ENCODE measurements at places on chromosomes 13 and 19.

DNA sequence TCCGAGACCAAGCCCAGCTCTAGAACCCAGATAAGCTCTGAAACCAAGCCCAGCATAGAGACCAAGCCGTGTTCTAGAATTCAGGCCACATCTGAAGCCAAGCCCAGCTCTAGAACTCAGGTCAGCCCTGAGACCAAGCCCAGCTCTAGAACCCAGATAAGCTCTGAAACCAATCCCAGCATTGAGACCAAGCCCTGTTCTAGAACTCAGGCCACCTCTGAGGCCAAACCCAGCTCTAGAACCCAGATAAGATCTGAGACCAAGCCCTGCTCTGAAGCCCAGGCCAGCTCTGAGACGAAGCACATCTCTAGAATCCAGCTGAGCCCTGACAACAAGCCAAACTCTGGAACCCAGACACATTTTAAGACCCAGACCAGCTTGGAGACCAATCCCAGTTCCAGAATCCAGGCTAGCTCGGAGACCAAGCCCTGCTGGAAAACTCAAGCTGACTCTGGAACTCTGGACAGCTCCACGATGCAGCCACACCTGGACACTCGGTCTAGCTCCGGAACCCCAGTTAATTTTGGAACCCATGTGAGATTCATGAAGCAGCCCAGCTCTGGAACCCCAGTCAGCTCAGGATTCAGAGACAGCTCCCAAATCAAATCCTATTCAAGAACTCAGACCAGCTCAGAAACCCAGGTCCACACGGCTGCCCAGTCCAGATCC, 5.8 kb downstream of the GIPC3 start:
- no peak for DNase-seq

- DNase-seq, result no peak
Observed at GRCh38 chr19:29395111-29395733, 130.6 kb upstream of the VSTM2B start.

DNA sequence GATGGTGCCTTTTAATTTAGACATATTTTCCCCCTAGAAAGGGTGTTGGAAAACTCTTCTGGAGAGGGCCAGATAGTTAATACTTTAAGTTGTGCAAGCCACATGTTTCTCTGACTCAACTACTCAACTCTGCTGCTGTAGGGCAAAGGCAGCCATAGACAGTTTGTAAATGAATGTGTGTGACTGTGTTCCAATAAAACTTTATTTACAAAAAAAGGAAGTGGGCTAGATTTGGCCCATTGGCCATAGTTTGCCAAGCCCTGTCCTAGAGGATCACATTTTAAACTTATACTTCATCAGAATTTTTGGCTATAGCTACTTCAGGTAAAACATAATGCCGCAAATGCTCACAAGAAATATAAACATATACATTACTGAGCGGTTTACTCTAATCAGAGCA, 306.3 kb upstream of the MAB21L1 start:
- no peak for DNase-seq

DNA sequence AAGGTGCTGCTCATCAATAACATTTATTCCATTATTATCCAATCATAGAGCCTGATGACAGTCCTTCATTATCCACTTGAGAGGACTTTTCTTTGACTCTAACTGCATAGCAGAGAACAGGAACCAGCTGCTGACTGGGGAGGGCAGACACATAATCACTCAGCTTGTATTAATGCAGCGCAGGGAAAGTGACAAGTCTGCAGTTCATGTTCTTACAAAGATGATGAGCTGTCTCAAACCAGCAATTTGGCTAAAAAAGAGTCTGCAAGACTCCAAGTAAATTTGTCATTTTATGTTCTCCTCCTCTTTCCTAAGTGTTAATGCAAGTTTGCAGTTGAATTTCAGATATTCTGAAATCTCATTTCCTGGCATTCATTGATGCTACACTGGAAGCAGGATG, 40.0 kb upstream of the CBY2 start:
- no peak for DNase-seq

DNA sequence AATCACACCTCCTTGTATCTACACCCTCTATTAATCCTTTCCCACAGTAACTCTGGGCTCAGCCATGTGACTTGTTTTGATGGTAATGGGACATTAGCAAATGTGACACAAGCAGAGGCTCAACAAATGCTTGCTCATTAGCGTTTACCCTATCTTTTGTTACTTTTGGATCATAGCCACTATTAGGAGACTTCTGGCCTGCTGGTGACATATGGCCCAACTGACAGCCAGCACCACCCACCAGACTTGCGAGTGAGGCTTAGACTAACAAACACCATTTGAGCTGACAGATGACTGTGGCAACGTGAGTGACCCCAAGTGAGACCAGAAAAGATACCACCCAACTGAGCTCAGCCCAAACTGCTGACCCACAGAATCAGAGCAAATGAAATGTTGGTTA, 154.1 kb downstream of the OLFM4 start:
- no peak for DNase-seq

DNA sequence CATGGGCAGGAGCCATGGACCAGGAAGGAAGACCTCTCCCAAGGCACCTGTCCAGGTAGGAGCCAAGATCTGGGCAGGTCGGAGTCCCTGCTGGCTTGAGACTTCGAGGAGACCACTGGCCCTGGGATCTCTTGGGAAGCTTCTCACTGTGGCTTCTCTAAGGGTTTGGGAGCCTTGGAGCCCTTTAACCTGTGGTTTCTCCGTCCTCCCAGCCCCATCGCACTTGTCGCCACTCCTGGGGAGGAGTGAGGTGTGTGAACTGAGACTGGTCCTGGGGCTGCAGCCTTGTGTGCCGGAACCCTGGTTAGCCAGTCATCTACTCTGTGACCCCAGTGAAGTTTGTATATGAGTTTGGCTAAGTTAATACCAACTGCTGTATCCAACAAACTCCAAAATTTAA, 8.2 kb downstream of the ZNF805 start:
- no peak for DNase-seq

- no peak for DNase-seq
Observed at GRCh38 chr13:28610996-28611395, 47.9 kb upstream of the POMP start.

- DNase-seq, result no peak
Observed at GRCh38 chr19:39053276-39054090, 21.1 kb upstream of the FBXO27 start.

- no peak for DNase-seq
Observed at GRCh38 chr19:5890099-5890498, 13.5 kb downstream of the NDUFA11 start.

DNA sequence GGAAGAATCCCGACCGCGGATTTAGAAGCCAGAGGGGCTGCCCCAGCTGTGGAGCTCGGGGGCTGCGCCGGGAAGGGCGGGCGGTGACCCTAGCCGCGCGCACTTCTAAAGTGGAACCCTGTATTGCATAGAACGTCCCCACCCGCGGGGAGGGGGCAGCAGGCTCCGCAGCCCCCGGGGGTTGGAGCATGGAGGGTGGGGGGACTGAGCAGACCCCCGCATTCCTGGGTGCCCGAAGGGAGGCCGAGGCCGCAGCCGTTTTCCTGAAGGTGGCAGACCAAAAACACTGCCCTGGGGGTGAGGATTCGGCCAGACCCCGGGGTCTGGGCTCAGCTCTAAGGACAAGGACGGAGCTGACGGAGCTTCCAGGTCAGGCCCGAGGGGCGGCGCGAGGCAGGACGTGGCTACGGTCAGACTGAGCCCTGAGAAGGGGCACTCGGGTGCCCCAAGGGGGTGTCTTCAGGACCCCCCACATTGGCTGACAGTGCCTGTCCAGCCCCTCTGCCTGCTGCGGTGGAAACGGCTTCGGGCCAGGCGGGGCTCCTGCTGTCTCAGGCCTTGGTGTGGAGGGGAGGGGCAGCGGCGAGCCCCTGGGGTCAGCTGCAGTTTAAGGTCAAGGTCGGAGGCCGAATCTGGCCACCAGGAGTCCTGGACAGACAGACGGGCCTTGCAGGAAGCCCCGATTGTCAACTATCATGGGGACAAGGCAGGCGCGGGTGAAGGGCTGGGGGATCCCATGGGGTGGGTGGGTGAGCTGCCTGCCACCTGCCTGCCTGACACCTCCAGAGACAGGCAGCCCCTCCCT, 12.6 kb downstream of the MKNK2 start:
- DNase-seq, result no peak

DNA sequence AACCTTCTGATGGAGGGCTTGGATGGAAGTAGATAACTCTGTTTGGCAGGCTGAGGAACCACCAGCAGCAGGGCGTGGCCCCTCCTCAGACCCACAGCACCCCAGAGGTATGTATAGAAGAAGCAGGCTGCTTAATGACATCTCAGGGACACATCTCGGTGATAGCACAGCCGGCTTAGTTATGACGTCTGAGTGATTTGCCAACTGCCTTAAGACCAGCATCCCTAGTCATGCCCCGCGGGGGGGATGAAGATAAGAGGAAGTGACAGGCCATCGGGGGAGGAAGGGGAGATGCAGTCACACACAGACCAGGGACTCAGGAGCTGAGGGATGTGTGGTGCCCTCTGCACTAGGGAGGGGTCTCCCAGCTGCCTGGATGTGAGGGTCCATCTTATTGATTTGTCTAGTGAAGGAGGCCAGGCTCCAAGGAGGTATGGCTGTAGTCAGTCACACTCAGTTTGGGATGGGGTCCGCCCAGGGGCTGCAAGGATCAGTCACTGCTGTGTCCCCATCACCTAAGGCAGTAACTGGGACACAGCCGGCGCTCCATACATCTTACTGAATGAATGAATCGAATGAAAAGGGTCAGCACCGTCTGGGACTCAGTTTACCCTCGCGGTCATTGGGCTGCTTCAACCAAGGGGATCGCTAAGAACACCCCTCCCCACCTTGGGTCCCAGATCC, 19.2 kb upstream of the ERCC1 start:
- no peak for DNase-seq

DNA sequence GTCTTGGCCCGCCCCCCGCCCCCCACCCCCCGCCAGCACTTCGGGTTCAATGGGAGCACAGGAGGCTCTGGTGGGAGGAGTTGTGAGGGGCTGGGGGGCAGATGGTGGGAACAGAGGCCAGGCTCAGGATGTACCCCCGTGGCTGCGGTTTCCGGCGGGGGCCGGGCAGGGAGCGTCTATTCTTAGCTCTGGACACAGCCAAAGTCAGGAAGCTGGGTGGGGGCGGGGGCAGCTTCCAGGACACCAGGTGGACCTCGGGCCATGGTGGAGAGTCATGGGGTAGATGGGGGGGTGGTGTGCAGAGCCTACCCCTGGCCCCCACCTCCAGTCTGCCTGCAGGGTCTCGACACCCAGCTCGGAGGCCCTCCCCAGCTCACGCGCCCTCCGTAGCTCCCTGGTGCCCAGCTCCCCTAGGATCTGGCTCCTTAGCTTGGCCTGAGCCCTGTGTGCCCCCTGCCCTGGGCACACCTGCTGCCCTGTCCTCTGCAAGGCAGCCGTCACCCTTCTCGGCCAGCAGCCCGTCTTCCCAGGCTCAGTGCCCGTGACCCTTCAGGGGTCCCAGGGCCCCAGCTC, 2.2 kb upstream of the TBXA2R start:
- DNase-seq, result no peak

DNA sequence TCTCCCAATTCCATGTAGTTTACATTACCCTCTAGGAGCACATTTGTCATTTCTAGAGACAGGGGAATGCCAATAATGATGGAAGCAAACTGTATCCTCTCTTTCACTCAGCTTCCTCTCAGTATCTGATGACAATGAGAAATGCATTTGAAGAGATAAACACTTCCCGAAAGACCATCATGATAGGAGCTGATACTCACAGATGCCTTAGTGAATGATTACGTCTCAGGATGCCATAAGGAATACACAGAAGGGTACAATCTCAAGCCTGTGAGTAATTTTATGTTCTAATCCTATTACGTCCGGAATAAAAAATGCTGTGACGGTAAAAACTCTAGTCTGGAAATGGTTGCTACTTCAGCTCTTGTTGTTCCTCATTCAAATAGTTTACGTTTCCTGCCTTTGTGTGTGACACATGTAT, 663.8 kb upstream of the MIR17HG start:
- no peak for DNase-seq

DNA sequence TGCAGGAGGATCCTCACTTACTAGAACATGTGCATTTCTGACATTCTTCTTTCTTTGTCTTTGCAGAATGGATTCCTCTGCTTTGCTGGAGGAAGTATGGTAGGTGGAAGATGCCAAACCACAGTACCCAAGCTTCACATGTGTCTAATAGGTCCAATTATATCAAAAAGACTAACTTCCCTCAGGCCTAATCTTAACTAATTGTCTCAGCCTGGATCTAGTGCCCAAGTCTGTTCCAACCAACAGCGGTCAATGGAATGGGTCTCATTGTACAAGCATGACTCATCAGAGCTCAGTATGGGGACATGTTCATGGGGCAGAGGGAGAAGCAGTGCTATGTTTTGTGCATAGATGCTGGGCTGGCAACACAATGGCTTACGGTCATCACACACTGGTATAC, 81.6 kb upstream of the CSNK1A1L start:
- no peak for DNase-seq

- no peak for DNase-seq
Observed at GRCh38 chr19:11300811-11301120, 4.8 kb downstream of the TSPAN16 start.

- peak; percentile 62 for DNase-seq
Observed at GRCh38 chr13:114065141-114065925, 67.1 kb downstream of the RASA3 start.

DNA sequence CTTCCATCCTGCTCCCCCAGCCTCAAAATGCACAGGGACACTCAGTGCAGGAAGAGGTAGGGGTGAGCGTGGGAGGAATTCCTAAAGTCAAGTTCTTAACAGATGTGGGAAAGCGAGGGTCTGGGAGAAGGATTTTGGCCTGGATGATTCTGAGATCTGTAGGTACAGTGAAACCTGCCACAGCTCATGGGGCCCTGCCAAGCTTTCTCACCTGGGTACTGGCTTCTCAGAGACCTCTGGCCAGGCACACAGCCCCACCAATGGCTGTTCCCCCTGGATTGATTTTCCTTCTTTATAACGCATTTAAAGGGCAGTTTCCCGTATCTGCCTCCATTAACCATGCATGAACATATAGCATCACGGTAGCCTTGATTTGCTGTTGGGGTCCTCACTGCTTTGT, 47.0 kb upstream of the GSX1 start:
- DNase-seq, result no peak

DNA sequence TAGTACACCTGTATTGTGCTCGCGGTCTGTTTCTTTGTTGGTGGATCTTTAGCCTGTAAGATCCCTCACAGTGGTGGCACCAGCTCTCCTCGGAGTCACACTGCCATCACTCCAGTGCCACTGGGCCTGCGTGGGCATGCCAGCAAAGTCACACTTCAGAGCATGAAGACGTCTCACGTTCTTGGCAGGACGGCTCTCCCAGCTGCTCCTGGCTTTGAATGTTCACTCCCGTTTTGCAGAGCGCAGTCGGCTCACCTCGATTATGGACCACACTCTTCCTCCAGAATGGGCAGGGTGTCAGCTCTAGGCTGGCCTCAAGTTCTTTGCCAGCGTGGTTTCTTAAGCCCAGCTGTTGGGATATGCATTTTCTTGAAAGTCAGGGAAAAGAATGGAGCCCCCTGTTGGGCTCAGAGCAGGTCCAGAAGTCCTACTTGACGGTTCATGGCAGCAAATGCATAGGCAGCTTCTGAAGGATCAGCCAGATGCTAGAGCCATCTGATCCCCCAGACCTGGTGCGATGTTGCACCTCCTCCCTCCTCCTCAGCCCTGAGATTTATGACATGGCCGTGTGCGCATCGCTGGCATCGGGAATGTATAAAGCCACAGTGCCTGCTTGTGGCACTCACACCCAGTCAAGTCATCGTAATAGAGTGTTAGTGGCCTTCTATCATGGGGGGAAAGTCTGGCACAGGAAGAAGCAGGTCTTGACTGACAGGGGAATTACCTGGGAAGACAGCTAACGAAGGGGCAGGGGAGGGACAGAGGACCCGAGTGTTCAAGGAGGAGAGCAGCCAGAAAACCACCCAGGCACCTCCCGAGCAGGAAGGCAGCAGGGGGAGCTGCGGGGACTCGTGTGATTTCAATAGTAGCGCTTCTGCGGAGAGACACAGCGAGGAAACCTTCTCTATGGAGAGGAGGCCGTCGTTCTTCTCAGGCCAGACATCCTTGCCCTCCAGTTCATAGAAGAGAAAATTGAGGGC, 40.2 kb upstream of the NPAS1 start:
- no peak for DNase-seq

All from stimulated activated CD4-positive, alpha-beta T cell treated with anti-CD3 and anti-CD28 coated beads, Interleukin-2, amount 100 ng/mL, for 48 hours (primary cell).